ENCODE measurements at places on chromosomes 6 and 20. TPM values are rescaled to one million over a fixed set of nuclear protein-coding genes. Genes with fewer than 3 reads are reported as not detected.

Gene EEF1A1
- total RNA-seq: 25,157 TPM

Gene SYTL3
- total RNA-seq: 1.9 TPM

Gene C2
- 19.1 TPM for total RNA-seq

Gene BTN2A1
- 10.9 TPM for total RNA-seq

Gene OPN5
- not detected for total RNA-seq

Gene SLPI
- 11.7 TPM for total RNA-seq

Gene LY6G5C
- 0.65 TPM for total RNA-seq

Gene ADAM33
- total RNA-seq: 2.2 TPM

Gene TFB1M
- 13.7 TPM for total RNA-seq

Gene CAGE1
- total RNA-seq: under 0.01 TPM

Gene PNLDC1
- 0.65 TPM for total RNA-seq

Gene RSPH3
- total RNA-seq: 11.5 TPM

Gene GRM4
- total RNA-seq: 0.11 TPM

Gene SPTLC3
- 48.1 TPM for total RNA-seq

Gene RAB44
- total RNA-seq: 0.13 TPM

Gene GPX5
- not detected for total RNA-seq

Gene TGM3
- total RNA-seq: 0.39 TPM

Gene CPXM1
- total RNA-seq: 0.22 TPM

Gene GPANK1
- total RNA-seq: 17.1 TPM

Gene NRN1
- 142 TPM for total RNA-seq

Gene MUC22
- total RNA-seq: not detected

Gene BPI
- not detected for total RNA-seq

Gene NOL4L
- total RNA-seq: 9.8 TPM

Gene F13A1
- 0.54 TPM for total RNA-seq

Gene PPIL6
- 6.2 TPM for total RNA-seq

Gene ARFRP1
- 23.5 TPM for total RNA-seq

Gene HLA-DMB
- not detected for total RNA-seq

Gene ABCF1
- 45.6 TPM for total RNA-seq

Gene FLRT3
- 0.13 TPM for total RNA-seq

Gene DPPA5
- total RNA-seq: not detected

Gene PDE10A
- 0.39 TPM for total RNA-seq

Gene CHRNA4
- total RNA-seq: not detected

Gene PABPC1L
- 8.4 TPM for total RNA-seq

Gene DDO
- total RNA-seq: 4.9 TPM

Gene OR2H2
- not detected for total RNA-seq

Gene NCOA7
- total RNA-seq: 37.0 TPM

Gene ZNF334
- 6.9 TPM for total RNA-seq

Gene ASIP
- not detected for total RNA-seq

Gene RIPOR2
- total RNA-seq: 4.6 TPM

Gene FHL5
- not detected for total RNA-seq

Gene MROH8
- 6.4 TPM for total RNA-seq

Gene C6orf163
- total RNA-seq: 6.8 TPM

Gene ARHGAP40
- not detected for total RNA-seq

Gene DLK2
- not detected for total RNA-seq
